ENCODE measurements at places on chromosomes 2 and 18.

DNA sequence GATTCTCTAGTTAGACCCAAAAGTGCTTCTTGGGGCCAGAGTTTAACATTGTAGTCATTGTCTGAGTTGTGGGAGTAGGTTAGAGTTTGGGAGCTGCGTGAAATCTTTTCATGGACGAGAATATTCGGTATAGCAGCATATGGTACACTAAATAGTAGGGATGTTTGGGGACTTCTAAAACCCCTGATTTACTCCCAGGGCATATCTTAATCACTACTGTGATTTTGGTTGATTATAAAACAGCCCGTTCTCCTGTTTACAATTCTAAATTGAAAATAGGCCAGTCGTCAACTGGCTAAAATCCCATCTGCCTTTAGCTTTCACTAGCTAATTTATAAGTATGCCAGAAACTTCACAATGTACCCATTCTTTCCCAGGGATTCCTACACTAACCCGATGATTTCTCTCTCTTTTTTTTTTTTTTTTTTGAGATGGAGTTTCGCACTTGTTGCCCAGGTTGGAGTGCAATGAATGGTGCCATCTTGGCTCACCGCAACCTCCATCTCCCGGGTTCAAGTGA, 44.3 kb downstream of the MOB4 start:
- no peak for DNase-seq

DNA sequence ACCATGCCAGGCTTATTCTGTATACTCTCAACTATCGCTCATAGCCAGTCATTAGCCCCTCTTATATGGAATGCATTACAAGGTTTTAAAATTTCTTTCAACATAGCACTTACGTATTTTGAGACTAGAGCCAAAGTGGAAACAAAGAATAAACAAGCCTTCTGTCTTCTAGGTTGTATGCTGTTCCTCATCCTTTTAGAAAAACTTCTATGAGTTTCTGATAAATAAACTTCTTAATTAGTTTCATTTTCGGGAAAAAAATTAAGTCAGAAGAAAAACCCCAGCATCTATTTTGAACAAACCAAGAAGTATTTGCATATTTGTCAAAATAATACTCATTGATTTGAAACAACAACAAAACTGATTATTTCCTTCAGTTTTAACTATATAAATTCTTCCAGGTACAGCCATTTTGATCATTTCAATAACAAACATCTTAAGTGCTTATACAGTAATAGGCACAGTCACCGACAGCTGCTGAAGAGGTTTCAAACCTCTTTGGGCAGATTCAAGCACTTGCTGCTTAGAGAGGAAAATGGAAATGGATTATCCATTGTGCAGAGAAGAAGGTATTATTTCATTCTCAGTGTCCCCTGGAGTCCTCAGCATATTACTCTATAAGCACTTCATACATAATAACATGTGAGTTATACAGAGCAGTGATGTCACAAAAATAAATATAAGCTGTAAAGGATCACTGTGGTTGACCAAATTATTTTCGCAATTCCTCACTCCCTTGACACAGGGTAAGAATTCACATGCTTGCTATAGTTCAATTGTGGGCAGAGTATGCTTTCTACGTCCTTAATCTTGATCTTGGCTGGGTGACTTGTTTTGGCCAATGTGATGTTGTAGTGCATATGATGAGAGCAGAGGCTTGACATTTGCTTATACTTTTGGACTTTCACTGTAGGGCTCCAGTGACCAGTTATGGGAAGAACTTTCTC, 833.8 kb downstream of the TRIB2 start:
- DNase-seq: peak; percentile 9

- no peak for DNase-seq
These were observed 108.8 kb downstream of the RBMS1 start for GRCh38 chr2:160384791-160385190.

DNA sequence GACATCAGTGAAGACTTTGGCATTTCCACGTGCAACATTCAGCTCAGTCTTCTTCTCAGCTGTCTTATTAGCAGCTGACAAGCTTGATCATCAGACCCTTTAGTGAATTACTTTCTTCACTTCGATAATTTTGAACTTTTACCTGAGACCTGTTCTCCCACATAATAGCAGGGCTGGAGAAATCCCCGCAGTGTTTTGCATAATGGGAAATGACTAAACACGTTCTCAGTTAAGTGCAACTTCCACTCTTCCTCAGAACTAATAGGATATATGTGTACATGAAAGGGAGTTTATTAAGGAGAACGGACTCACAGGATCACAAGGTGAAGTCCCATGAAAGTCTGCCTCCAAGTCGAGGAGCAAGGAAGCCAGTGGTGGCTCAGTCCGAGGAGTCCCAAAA, 28.8 kb upstream of the MBP start:
- DNase-seq: no peak

- DNase-seq: no peak
These were observed 13.2 kb downstream of the TXNDC2 start for GRCh38 chr18:9898792-9899549.

GRCh38 chr2:205564346-205565141, 117.8 kb upstream of the NRP2 start:
- DNase-seq: no peak

DNA sequence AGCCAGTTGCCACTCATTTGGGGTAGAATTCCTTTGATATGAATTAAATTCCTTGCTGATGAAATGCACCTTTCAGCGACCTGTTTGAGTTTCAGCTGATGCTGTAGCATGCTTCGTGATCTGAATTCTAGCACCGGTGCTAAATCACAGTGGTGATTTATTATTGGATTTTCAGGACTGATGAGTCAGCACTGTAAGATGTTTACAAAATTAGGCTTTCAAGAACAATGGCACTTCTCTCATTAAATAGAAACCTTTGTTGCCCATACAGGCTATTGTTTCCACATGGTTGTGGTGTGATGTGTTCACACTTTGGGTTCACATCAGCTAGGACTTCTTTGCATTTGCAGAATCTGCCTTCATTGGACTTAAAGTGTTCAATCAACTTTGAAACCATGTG, 687.7 kb downstream of the ARHGAP15 start:
- DNase-seq: no peak

DNA sequence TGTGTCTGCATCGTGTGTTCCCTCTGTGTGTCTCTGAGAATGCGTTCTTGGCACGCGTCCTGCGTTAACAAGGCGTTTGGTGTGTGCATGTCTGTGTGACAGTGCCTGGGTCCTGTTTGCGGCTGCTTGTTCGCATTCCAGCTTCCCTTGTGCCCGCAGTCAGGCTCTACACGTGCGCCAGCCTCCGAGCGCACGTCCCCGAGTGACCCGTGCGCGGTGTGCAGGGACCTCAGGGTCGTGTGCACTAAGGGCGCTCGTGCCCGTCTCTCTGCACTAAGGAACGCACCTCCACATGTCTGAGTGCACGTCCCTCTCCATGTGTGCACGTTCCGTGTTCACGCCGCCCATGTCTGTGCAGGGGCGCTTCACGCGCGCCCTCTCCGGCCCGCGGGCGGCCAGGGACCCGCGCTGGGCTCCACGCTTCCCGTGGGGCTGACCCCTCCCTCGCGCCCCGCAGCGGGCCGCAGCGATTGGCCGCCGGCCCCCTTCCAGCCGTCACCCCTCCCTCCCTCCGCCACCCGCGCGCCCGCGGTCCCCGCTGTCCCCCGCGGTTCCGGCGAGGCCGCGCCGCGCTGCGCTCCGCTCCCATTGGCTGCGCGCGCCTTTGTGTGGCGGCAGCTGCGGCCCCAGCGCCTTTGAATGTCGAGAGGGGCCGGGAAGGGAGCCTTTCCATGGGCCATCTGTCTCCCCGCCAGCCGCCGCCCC, 229.4 kb downstream of the HAUS1 start:
- peak; percentile 62 for DNase-seq

- no peak for DNase-seq
These were observed 105.0 kb downstream of the PDCL3 start for GRCh38 chr2:100667801-100668200.

GRCh38 chr2:66574701-66575624, 140.0 kb downstream of the MEIS1 start:
- DNase-seq: peak; percentile 81

GRCh38 chr18:79528846-79529245, 133.1 kb downstream of the NFATC1 start:
- peak; percentile 63 for DNase-seq

GRCh38 chr2:127233710-127234109, 13.6 kb upstream of the CYP27C1 start:
- DNase-seq: no peak

GRCh38 chr2:9205963-9206948, at the start of gene ASAP2:
Gene ASAP2, plus strand, starts transcription at chr2:9206812. Its CDS starts 293 bp downstream, at chr2:9207105.
- DNase-seq: peak; percentile 72

DNA sequence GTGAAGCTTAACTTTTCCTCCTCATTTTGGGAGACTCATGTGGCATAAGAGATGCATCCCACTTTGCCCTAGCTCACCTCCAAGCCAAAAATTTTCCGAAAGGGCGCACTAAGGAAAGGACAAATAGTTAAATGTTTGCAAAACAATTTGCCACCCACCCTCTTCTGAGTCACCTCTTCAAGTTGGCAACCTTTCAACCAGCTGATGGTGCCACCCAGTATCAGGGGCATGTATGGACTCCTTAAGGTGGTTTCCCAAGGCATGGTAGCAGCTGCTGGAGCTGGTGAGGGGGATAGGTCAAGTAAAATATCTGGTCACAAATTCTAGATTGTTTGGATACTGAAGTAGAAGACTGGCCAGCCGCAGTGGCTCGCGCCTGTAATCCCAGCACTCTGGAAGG, 17.2 kb upstream of the ITGAV start:
- no peak for DNase-seq
